ENCODE measurements at places on chromosomes 2 and 18. TPM values are rescaled to one million over a fixed set of nuclear protein-coding genes. Genes with fewer than 3 reads are reported as not detected.

- no peak for DNase-seq
Measured at GRCh38 chr2:58640042-58640441, 398.9 kb upstream of the FANCL start.

DNA sequence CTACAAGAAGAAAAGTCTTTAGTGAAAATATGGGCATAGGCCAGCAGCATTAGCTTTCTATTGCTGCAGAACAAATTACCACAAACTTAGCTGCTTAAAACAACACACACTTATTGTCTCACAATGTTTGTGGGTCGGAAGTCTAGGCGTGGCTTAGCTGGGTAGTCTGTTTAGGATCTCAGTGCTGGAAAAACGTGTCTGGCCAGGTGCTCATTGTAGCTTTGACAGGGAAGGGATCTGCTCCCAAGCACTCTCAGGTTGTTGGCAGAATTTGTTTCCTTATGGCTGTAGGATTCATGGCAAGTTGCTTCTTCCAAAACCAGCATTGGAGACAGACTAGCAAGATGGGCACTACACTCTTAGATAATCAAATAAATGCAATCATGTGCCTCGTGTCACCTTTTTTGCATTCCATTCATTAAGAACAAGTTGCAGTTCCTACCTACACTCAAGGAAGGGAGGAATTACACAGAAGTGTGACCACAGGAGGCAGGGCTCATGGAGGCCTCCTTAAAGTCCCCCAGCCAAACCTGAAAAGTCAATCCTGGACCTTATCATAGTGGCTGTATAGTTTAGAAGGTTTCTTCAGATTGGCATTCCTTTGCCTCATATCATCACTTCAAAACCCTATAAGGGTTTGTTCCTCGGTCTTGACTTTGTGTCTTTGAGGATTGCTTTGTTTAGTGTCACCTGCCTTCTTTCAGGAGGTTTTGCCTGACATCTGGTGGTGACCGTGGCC lies 17.3 kb downstream of the MRPL30 start:
- DNase-seq = no peak

GRCh38 chr2:42970151-42970550 lies 177.8 kb upstream of the HAAO start:
- peak; percentile 26 for DNase-seq

Gene ALKAL2
- total RNA-seq = 164 TPM

Gene EPC2
- total RNA-seq = 29.3 TPM

Gene GKN1
- 0.37 TPM for total RNA-seq

Gene SLC5A7
- total RNA-seq = not detected

Gene TRAF3IP1
- total RNA-seq = 15.1 TPM

All from chondrocyte (in vitro differentiated cells).